ENCODE measurements at places on chromosomes 1 and 21. TPM values are rescaled to one million over a fixed set of nuclear protein-coding genes. Genes with fewer than 3 reads are reported as not detected.

Gene TFF1
- total RNA-seq: 1.2 TPM

Gene PCP4L1
- not detected for total RNA-seq

Gene ZMYND12
- total RNA-seq: 0.26 TPM

Gene CD52
- total RNA-seq: 1,010 TPM

Gene BPNT1
- 14.3 TPM for total RNA-seq

Gene SRGAP2B
- total RNA-seq: 9.3 TPM

- DNase-seq: no peak
These were observed 5.3 kb upstream of the S100B start for GRCh38 chr21:46610018-46610701.

GRCh38 chr1:8247811-8248436 is 70.0 kb upstream of the SLC45A1 start:
- DNase-seq: no peak

DNA sequence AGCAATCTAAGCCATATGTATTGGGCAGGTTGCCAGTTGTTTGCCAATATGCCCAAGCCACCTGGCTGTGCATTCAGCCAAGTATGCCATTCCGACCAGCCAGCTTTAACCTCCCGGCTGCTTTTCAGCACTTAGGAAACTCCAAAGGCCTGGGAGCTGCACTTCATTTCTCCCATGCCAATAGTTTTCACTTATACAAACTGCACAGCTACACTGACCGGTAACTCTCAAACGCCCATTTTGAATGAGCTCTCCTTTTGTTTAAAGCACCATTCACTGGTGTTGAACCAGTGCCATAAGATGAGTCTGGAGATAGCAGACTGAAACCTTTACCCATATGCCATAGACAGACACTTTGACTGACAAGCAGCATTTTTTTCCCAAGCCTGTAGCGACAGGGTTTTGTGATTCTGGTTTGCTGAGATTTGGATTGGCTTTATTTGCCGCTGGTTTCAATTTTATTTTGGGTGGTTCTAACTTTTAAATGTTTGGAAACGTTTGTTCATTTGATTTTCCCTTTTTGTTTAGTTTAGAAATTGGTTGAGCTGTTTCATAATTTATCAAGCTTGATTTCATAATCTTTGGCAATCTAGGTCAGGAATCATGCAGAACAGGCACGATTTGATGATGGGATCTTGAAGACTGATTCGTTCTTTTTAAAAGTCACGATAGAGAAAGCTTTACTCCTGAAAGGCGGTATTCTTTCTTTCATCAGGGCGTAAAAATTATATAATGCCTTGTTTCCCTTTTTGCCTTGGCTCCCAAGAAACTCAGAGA is 144.6 kb downstream of the NFIA start:
- no peak for DNase-seq

GRCh38 chr1:219373616-219373935 is 199.9 kb downstream of the LYPLAL1 start:
- no peak for DNase-seq

DNA sequence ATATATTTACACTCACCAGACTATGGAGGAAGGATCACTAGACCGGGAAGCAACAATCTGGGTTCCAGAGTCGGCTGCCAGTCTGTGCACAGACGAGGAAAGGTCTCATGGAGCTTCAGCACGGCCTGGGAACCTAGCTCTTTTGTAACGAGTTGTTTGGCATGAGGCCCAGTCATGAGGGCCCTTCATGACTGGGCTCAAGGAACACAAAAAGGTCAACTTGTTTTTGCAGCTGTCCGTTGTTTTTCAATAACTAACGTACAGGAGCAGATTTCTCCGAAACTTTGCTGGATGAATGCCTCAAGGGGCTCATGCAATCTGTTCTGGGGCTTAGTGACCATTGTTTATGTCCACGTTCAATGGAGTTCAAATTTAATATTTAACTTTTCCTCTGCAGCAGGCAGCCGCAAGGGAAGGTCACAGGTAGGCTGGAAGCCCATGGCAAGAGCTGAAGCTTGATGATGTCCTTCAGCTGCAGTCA is 5.9 kb upstream of the STUM start:
- DNase-seq: no peak

GRCh38 chr1:70948396-70949017 is 99.1 kb downstream of the PTGER3 start:
- DNase-seq: no peak

- DNase-seq: no peak
These were observed 14.7 kb upstream of the HAO2 start for GRCh38 chr1:119353836-119354235.

DNA sequence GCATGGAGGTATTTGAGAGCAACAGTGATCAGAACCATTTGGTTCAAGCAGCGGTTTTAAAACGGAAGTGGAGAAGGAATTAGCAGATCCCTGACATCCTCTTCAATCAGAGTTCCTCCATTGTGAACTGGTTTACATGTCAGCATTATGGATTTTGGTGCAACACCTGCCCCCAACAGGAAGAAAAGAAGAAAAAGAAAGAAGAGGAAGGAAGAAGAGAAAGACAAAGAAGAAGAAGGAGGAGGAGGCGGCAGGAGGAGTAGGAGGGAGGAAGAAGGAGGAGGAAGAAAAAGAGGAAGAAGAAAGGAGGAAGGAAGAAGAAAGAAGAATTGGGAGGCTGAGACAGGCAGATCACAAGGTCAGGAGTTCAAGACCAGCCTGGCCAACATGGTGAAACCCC is 17.4 kb downstream of the NDUFS5 start:
- DNase-seq: no peak

GRCh38 chr21:42580076-42580792 is 66.6 kb downstream of the SLC37A1 start:
- DNase-seq: no peak

DNA sequence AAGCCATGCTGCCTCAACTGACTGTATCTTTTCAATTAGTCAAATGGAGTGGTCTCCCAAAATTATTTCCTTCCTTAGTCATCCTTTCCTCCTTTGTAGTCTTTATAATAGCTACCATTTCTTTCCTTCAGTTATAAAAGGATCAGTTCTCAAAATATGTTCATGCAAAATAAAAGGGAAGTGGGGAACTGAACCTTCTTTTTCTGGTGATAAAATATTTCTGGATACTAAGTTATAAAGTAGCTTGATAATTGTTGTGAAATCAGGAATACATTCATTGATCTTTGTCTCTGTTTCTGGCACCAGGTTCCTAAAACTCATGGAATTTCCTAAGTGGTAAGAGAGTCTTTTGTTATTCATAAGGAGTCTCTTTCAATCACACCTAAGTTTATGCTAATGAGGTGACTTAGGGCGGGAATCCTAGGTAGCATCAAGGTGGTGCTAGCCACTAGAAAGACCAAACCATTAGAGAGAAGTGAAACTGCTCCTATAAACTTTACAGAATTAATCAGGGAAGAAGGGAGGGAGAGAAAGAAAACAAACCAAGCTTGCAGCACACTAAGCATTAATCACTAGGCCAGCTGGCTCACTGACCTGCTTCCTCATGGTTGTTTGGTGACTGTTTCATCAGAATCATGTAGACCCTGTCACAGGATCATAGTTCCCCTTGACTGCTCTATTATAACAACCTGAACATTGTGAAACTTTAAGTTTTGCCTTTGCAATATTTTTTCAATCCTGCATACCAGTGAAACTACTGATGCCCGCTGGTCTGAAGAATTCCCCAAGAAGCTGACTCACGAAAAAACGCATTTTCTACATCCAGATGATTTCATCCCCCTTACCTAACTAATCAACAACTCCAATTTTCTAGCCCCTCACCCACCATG is 161.6 kb upstream of the PTBP2 start:
- no peak for DNase-seq

- DNase-seq: no peak
These were observed 189.5 kb downstream of the PLA2G4A start for GRCh38 chr1:187018291-187018690.

DNA sequence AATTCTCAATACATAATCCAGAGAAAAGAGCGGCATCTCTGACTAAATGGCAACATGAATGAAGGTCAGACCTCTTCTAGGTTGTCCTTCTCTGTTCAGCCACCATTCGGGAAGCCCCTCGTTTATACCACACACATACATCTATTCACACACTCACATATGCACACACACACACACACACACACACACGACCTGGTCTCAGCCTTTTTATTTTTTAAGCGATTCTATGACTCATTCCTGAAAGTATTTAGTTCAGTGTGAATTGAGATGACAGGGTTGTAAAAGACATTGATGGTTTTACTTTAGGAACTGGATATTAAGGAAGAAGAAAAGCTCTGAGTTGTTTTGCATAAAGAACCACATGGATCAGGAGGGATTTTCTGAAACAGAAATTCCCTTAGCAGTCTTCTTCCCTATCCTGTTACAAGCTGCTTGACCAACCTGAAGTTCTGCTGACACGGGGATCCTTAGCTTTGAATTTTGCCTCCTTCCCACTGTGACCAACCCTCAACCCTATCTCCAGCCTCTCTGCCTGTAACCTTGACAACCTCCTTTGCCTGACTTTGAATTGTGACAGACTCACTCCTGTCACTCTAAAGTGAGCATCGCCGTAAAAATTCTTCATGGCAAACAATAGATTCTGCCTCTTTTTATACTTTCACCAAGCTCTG is 383.1 kb upstream of the ESRRG start:
- DNase-seq: no peak

DNA sequence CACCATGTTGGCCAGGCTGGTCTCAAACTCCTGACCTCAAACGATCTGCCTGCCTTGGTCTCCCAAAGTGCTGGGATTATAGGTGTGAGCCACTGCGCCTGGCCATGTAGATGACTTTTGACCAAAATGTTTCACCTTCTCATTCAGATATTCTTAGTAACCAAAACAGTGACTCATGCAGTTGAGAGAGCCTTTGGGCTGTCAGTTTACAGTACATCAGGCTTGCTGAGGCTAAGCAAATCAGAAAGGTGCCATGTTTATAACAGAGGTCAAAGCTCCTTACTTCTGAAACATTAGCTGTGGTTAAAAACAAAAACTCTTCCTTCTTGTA is 21.0 kb downstream of the CNIH4 start:
- DNase-seq: no peak

DNA sequence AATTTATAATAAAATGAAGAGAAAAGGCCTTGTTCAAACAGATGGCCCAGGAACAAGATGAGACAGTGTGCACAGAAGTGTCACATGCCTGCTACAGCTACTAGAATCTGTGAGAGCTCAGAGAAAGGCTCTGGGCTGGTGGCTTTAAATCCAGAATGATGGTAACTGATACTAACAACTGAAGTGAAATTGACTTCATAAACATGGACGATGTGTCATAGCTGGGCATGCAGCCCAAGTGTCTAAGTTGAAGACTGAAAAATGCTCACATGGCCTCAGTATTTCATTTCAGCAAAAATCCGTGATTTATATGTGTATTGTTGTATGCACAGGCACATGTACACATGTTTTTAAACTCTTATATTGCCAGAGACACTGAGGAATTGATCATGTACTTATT is 208.3 kb upstream of the RUNX1 start:
- no peak for DNase-seq

DNA sequence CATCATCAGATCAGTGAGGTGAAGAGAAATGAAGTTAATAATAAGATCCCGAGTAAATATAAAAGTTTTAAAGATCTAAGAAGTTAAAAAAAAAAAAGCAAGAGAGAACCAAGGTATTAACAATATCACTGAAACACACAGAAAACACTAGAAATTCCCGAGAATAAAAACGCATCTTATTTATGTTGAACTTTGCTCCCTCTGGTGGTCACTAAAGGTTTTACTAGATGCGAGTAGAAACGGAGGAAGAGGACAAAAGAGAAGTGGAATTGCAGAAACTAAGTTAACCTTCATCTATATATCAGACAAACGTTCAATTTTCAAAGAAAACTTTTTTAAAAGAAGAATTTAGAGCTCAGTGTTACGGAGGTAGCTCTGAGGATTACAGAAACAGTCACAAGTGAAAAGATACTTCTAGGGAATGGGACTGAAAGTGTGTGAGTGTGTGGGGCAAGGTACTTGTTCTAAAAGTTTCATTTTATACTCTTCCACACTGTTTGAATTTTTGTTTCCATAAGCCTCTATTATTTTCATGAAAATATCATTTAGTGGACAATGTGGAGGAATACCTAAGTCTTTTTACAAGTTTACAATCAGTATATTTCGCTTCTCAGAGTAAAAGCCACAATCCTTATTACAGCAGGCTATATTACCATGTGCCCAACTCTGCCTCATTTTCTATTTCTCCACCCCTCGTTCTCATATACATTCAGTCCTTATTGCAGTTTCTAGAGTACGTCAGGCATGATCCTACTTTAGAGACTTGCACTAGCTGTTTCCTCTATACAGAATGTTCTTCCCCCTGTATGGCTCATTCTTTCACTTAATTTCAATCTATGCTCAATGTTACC is 19.7 kb downstream of the ACBD6 start:
- no peak for DNase-seq

GRCh38 chr1:22527555-22528296 is 35.6 kb upstream of the EPHA8 start:
- DNase-seq: no peak

DNA sequence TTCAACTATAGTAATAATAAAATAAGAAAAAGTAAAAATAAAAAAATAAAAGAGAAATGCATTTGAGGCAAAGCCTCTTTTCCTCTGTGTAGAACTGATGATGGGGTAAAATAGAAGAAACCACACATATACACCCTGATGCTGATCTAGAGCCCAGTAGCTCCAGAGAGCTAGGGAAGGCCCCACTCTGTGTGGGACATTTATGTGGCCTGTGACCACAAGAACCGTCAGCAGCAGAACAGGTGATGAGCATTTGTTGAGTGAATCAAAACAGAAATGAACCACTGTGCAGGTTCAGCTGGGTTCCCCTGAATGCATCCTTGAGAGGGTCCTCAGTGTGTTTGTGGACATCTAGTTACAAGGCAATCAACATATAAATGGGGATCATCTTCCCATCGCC is 221.8 kb upstream of the HOOK1 start:
- DNase-seq: no peak

DNA sequence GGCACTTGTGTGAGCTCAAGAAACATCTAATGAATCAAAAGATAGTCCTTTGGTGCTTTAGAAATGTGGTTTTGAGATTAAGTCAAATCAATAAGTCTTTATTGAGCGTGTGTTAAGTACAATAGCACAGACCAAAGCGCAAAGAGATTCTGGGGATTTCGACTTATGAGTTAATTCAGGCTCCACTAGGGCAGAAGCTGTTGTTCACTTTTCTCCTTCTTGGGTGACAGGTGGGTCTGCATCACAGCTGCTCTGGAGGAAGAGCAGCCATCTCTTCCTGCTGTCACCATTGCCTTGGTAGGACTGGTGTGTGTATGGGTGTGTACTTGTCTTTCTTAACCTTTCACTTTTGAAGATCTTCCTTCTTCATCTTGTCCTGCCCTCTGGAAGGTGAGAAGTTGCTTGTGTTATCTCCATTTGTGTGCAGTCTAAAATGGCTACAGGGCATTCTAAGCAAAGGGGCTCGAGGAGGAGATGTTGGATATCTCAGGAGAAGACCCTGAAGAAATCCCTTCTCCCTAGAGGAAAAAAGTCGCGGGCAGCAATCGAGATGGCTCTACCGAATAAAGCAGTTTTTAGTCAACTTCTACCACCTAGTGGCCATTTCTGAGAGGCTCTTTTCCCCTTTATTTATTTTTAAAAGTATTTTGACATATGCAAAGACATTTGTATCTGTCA is 22.9 kb upstream of the DISC1 start:
- DNase-seq: no peak

- no peak for DNase-seq
These were observed 9.3 kb downstream of the FTCD start for GRCh38 chr21:46145840-46146691.

Measured in T-cell (primary cell).